Tibial nerve (tissue), 4 donors: ENCODE measurements at places on chromosomes 7 and 10. TPM values are rescaled to one million over a fixed set of nuclear protein-coding genes. Genes with fewer than 3 reads are reported as not detected.
A peak's percentile ranks its signal among the peaks of the same experiment; 100 is the strongest.

- no peak for DNase-seq
These were observed 58.1 kb downstream of the CCNY start for GRCh38 chr10:35394411-35394851.

- DNase-seq, result no peak
These were observed 48.9 kb downstream of the C10orf143 start for GRCh38 chr10:130061760-130062159.

The IFIT1B gene
- total RNA-seq, result not detected

- DNase-seq, result peak; percentile 74
These were observed 30.3 kb upstream of the GARS1 start for GRCh38 chr7:30564243-30564892.

- no peak for DNase-seq
These were observed 94.1 kb downstream of the GRM8 start for GRCh38 chr7:127158659-127159058.

- no peak for DNase-seq
These were observed 18.8 kb downstream of the REEP3 start for GRCh38 chr10:63539994-63540393.

GRCh38 chr7:38977685-38978084 lies at the start of gene POU6F2:
TSS of gene POU6F2 (plus strand) at chr7:38977909. CDS start at chr7:38977954, 45 bp downstream.
- DNase-seq, result no peak

GRCh38 chr7:84106291-84106690 lies 88.3 kb downstream of the SEMA3A start:
- DNase-seq, result no peak

DNA sequence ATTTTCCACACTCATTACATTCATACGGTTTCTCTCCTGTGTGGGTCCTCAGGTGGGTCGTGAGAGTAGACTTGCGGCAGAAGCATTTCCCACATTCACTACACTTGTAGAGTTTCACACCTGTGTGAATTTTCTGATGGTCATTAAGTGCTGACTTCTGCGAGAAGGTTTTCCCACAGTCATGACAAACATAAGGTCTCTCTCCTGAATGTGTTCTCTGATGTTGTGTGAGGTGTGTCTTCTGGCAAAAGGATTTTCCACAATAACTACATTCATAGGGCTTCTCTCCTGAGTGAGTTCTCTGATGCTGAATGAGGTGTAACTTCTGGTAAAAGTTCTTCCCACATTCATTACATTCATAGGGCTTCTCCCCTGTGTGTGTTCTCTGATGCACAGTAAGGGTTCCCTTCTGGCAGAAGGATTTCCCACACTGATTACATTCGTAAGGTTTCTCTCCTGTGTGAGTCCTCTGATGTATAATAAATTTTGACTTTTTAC lies 15.1 kb downstream of the ZNF12 start:
- DNase-seq, result no peak

The HOXA7 gene
- total RNA-seq, result 8.7 TPM

- DNase-seq, result no peak
These were observed 653 bp upstream of the ADRB1 start for GRCh38 chr10:114042895-114043531.

DNA sequence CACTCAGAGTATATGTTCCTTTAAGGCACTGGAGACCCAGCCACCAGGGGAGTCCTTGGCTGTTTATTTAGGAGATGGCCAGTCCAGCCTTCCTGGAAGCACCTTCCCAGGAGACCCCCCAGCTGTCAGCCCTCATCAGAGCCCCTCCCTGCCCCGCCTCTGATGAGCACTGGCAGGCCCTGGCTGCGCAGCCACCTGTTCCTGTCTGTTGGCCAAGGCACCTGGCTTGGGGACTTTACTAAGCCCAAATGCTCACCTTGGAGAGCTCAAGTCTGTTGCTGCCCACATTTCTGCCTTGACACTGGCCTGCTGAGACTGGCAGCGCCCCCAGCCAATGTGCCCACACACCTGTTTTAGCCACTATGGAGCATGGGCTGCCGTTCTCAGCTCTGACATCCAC lies 124.7 kb downstream of the ELMO1 start:
- DNase-seq, result no peak

The MRLN gene
- total RNA-seq, result not detected

The VAX1 gene
- total RNA-seq, result not detected

The CLDN3 gene
- total RNA-seq, result not detected

DNA sequence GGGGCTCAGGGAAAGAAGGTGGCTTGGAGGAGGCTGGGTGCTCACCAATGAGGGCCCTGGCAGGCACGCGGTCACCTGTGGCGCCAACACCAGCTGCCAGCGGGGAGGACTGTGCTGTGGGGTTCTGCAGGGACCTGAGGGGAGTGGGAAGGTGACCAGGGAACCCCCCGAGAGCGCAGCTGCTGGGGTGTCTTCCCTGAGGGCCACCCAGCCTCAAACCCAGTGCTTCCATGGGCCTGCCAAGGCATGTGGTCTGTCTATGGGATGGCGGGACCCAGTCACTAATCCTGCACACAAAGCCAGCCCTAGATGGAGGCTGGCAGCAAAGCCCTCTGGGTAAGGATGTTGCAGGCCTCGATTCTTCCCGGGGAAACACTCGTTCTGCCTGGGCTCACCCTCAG lies 117.1 kb downstream of the EBF3 start:
- DNase-seq, result no peak

The ACSL5 gene
- total RNA-seq, result 12.3 TPM

- no peak for DNase-seq
These were observed 237.5 kb upstream of the PRSS1 start for GRCh38 chr7:142511801-142512200.

The PRKCQ gene
- not detected for total RNA-seq

The GBX1 gene
- not detected for total RNA-seq

DNA sequence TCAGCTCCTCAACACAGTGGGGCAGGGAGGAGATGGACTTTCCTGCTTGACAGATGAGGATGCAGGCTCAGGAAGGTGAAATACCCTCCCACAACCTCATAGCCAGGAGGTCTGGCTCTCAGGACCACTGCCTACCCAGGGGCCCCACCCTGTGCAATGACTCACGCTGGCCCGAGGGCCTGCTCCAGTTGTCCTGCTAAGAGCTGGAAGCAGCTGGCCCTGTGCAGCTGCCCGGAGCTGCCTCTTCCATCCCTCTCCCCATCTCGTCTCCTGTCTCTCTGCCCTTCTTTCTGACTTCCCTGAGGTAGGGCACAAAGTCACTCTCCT lies 123.9 kb downstream of the ZMIZ1 start:
- no peak for DNase-seq
